CD4-positive, CD25-positive, alpha-beta regulatory T cell (primary cell): ENCODE measurements at places on chromosomes 11 and 22.

DNA sequence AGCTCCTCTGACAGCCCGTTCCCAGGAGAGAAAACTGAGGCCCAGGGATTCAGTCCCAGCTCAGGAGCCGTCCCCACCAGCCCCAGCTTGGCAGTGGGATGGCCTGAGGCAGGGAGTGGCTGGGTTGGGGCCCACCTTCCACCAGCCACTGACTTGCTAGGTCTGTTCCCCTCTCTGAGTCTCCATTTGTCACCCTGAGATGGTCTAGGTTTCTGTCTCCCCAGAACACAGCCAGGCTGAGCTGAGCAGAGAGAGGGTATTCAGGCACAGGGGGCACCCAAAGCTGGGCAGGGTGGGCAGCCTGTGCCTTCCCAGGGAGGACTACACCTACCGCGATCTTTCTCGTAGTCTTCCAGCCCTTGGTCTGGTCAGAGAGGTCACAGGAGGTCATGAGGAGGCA is 95.7 kb downstream of the PDE2A start:
- no peak for DNase-seq

DNA sequence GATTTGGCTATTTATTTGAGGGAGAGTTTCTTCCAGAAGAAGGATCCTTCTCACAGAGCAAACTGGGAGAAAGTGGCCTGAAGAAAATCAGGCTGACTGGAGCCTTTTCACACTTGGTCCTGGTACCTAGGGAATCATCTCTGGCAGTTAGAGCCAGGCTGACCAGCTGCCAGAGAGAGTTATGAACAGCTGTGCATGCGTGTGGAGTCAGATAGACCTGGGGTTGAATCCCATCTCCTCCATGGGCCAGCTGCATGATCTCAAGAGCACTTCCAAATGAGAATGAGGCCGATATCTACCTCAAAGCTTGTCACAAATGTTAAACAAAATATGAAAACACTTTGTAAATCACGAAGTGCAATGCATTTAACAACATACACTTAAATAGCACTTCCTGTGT is 390.0 kb downstream of the TENM4 start:
- DNase-seq = no peak

DNA sequence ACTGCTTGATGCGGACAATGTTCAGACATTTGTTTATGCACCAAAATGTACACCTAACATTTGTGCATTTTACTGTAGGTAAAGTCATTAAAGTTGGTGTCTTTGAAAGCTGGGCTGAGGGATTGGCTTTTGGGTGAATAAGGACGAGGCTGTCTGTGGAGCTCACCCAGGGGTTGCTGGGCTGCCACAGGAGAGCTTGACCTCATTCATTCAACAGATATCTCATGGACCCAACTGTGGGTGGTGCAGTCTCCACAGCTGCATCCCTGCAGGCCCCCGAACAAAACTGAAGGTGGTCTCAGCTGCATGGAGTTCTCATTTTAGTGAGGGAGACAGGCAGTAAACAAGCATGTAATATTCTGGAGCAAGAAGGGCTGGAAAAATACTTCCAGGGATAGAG is 32.7 kb downstream of the SGSM3 start:
- DNase-seq = no peak

DNA sequence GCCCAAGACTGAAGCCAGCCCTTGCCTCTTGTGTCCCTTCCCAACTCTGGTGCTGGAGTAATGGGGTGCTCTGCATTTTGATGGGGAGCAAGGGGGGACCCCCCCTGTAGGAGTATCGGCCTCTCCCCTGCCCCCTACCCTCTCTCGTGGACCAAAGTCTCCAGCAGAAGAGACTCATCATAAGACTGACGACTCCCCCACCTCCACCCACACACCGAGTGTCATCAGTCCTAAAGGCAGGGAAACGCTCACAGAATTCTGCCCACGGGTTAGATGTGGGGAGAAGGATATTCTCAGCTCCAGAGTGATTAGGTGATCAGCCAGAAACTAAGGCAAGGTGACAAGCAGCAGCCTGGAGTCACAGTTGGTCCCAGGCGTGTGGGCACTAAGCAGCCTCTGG is 38.8 kb downstream of the PPP2R1B start:
- no peak for DNase-seq

GRCh38 chr11:115220423-115220822 is 283.8 kb downstream of the CADM1 start:
- no peak for DNase-seq

GRCh38 chr11:47020793-47021526 is 84.4 kb downstream of the CSTPP1 start:
- no peak for DNase-seq
